Activated T-cell treated with anti-CD3 and anti-CD28 coated beads, Interleukin-2, amount 50 U/mL, for 72 hours (primary cell): ENCODE measurements at places on chromosomes 2 and 18.
A peak's percentile ranks its signal among the peaks of the same experiment; 100 is the strongest.

DNA sequence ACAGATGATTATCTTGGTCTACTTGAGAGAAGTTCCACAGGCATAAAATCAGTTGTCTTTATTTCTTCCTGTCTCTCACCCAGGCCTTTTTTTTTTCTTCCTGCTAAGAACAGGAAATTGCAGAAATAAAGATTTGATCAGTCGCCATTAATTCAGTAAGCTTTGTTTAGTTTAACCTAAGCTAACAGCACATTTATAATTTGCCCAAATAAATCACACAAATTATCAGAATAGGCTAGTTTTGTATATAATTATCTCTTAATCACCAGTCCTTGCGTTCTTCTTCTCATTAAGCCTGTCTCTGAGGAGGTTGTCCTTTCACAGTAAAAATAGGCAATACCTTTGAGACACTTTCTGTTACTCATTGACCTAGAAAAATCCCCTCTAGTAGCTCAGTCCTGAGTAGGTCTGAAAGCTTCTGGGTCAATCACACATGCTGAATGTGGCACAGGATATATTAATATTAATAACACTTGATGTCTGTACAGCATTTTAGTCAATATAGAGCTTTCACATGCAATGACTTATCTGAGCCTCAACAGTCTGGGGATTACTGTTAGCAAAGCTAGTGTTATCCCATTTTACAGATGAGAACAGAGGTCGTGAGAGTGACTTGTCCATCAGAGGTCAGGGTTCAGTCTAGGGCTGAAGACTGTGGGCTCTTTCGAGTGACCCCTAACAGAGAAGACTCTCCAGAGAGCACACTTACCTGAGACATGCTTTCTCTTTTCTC lies 11.2 kb upstream of the STK17B start:
- DNase-seq: no peak

GRCh38 chr2:10385501-10385900 lies 62.6 kb downstream of the ODC1 start:
- no peak for DNase-seq

- DNase-seq: no peak
These were observed 43.0 kb downstream of the EVA1A start for GRCh38 chr2:75517547-75518230.

DNA sequence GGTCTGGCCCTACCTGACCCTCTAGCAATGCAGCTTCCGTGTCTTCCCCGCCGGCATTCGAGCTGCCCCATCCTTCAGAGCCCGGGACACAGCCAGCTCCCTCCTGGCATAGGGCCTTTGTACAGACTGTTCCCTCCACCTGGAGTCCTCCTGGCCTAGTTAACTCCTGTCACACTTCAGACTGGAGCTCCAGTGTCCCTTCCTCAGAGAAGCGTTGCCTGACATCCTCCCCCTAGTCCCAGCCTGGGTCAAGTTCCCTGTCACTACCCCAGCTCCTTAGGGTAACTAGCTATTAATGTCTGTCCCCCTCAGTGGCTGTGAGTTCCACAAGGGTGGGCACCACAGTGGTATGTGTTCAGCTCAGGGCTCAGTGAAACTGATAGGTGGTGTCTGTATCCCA lies 45.5 kb upstream of the LOXHD1 start:
- DNase-seq: no peak

GRCh38 chr2:16429431-16430145 lies 236.0 kb downstream of the CYRIA start:
- no peak for DNase-seq

GRCh38 chr2:7427293-7428060 lies 510.3 kb downstream of the RNF144A start:
- peak; percentile 55 for DNase-seq

DNA sequence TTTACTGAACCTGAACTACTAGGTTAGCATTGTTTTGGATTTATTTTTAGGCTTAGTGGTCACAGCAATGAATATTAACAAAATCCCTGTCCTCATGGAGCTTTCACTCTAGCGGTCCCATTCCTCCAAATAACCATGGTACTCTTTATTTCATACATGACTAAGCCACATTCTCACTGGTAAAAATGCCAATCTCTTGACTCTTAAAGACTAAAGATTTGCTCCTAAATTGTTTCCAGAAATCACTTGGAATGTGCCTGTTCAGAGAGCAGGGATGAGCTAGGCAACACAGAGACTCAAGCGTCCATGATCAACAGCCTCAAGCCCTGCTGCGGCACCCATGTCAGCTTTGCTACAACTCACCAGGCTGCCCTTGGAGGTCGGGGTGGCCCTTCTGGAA lies 13.5 kb downstream of the LMAN1 start:
- no peak for DNase-seq

GRCh38 chr2:159186462-159186861 lies 100.0 kb downstream of the WDSUB1 start:
- DNase-seq: no peak

DNA sequence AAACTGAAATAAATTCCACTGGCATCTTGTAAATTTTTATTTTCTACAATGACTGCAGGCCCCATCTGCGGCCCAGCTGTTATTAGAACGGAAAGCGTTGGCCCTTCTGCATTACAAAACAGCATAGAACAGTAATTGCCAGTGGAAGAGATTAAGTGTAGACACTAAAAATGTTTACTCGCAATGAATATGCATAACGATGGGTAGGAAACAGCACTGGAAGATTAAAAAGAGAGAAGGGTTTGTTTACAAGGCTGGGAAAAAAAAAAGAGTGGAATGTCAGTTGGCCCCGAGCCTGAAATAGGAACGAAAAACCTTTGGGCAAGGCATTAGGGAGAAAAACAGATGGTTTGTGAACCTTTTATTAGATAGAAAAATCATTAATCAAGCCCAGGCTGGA lies 275.9 kb upstream of the TCF4 start:
- DNase-seq: no peak

- no peak for DNase-seq
These were observed 784.1 kb upstream of the CDH7 start for GRCh38 chr18:64966667-64967066.

DNA sequence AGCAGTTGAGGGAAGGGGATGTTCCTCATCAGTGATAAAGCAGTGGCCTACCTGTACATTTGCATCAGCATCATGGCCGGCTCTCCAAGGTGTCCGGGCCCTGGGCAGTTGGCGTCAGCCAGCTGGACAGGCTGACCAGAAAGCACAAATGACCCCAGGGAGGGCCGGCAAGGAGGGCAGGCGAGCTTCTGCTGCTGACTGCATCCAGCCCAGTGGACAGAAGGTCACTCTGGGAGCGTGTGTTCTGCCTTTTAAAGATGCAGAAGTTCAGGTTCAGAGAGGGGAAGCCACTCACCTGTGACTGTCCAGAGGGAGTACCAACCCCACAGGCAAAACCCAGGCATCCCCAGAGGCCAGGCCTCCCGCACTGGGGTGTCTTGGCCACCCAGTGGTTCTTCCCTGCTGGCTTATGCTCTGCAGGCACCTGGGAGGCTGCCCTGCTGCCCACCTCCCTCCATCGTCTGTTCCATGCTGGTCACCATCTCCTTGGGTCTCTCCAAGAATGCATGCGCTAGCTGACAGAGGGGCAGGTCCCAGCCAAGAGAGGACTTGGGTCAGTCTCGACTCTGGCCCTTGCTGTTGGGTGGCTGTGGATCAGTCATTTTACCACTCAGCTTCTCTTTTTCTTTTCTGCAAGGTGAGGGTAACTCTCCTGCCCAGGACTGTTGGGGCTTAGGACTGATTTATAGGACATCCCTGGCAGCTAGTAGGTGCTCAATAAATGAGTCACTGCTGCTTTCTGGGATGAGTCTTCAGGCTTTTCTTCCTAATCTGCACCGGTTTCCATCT lies 89.9 kb downstream of the INHBB start:
- no peak for DNase-seq

- DNase-seq: no peak
These were observed 10.3 kb downstream of the ZC3H15 start for GRCh38 chr2:186496401-186496800.

DNA sequence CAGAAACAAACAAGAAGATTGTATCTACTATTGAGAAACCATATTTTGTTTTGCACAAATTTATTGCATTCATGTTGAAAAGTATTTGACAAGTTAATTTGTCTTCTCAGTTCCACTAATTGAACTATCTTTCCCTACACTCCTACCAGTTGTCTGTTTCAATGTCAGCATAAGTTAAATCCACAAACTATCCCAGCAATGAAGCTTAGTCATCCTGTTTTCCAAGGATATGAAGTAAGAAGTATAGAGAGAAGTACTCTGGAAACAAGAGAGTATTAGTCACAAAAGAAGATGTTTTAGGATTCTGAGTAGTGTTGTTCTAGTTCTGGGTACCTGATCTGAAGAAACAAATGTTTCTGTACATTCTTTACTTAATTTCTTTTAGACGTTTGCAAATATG lies 261.6 kb upstream of the ZNF804A start:
- DNase-seq: no peak

GRCh38 chr2:181780657-181781056 lies 100.3 kb upstream of the NEUROD1 start:
- DNase-seq: no peak

- no peak for DNase-seq
These were observed 1382.8 kb upstream of the CELF4 start for GRCh38 chr18:38948436-38948835.

DNA sequence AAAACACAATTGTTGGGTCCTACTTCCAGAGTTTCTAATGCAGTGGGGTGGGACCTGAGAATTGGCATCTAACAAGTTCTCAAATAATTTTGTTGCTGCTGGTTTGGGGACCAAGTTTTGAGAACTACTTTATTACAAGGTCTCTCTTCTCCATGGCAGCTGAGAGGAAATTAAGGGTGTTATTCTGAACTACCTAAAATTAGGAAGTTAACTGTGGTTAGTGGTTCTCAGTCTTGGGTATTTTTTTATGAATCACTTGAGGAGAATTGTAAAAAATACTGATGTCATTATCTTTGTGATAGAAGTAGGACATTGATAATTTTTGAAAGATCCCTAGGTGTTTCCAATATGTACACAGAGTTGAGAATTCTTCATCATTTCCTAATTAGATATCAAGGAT lies 210.2 kb downstream of the MC4R start:
- no peak for DNase-seq

- peak; percentile 25 for DNase-seq
These were observed 175.8 kb upstream of the PIEZO2 start for GRCh38 chr18:11324956-11325882.

GRCh38 chr2:207767461-207768167 lies 2.1 kb downstream of the FZD5 start:
- DNase-seq: peak; percentile 10

DNA sequence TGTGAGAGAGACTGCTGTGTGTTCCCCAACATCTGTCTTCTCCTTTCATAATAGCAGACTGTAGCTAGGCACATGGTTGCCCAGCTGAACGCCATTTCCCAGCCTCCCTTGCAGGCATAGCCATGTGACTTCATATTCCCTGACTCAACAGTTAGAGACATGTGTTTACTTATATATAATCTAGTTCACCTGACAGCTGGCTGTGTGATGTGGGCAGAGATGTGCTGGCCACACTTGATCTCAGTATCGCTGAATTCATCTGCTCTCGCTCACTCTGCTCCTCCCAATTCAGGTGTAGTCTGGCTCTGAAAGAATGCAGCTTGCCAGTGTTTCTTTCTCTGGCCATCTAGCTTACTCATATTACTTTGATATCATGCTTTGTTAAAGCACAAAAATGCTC lies 52.3 kb upstream of the SEC11C start:
- DNase-seq: peak; percentile 18

DNA sequence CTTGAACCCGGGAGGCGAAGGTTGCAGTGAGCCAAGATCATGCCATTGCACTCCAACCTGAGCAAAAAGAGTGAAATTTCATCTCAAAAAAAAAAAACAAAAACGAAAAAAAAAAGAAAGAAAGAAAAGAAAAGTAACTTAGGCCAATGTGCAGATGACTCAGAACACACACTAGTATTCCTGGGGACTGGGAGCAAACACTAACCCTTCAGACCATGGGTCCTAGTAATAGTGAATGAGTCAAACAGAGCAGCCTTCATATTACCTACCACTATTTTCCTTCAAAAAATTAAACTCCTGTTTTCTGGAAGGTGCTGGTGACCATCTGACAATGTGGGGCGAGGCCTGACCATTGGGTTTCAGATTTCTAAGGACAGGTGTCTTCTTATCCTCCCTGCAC lies 253.4 kb downstream of the PIEZO2 start:
- DNase-seq: no peak

DNA sequence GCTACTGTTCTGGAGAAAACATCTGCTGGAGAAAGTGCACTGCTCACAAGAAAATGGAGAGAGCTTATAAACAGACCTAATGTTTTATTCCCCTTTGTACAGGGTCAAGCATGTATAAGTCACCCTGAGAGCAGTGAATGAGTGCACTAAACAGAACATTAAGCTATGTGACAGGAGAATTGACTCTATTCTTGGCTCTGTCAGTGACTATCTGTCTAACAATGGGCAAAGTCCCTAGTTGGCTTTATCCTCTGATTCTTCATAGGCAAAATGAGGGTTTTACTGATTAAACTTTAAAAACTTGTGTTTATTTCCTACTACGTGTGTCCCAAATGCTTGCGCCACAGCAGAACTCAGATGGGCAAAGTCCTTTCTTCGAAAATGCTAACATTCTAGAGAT lies 655.1 kb upstream of the SLC39A10 start:
- DNase-seq: no peak

GRCh38 chr2:173764094-173764493 lies 201.1 kb downstream of the SP3 start:
- no peak for DNase-seq

- DNase-seq: no peak
These were observed 308.9 kb upstream of the ATP5MC3 start for GRCh38 chr2:175490360-175490791.

GRCh38 chr18:26017929-26018328 lies 72.5 kb downstream of the SS18 start:
- no peak for DNase-seq

- no peak for DNase-seq
These were observed 291.0 kb downstream of the CELF4 start for GRCh38 chr18:37274309-37275236.

DNA sequence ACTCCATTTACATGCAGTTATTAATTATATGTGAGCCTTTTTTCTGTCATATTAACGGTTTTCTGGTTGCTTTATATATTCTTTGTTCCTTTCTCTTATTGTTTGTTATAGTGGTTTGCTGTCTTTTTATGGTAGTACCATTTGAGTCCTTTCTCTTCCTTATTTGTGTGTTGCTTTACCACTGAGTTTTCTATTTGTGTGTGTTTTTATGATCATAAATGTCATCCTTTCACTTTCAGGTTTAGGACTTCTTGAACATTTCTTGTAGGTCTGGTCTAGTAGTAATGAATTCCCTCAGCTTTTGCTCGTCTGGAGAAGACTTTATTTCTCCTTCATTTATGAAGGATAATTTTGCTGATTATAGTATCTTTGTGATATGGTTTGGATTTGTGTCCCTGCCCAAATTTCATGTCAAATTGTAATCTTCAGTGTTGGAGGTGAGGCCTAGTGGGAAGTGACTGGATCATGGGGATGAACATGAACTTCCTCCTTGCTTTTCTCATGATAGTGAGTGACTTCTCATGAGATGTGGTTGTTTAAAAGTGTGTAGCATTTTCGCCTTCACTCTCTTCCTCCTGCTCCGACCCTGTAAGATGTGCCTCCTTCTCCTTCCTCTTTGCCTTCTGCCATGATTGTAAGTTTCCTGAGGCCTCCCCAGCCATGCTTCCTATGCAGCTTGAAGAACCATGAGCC lies 11.5 kb downstream of the GCC2 start:
- DNase-seq: no peak

- peak; percentile 15 for DNase-seq
These were observed 4.3 kb downstream of the ZBTB7C start for GRCh38 chr18:48404716-48405507.

- DNase-seq: no peak
These were observed 20.8 kb downstream of the TNFRSF11A start for GRCh38 chr18:62345909-62346308.
